ENCODE measurements at places on chromosomes 5 and 9.

GRCh38 chr5:127997201-127997704 lies 86.3 kb upstream of the SLC12A2 start:
- no peak for DNase-seq

DNA sequence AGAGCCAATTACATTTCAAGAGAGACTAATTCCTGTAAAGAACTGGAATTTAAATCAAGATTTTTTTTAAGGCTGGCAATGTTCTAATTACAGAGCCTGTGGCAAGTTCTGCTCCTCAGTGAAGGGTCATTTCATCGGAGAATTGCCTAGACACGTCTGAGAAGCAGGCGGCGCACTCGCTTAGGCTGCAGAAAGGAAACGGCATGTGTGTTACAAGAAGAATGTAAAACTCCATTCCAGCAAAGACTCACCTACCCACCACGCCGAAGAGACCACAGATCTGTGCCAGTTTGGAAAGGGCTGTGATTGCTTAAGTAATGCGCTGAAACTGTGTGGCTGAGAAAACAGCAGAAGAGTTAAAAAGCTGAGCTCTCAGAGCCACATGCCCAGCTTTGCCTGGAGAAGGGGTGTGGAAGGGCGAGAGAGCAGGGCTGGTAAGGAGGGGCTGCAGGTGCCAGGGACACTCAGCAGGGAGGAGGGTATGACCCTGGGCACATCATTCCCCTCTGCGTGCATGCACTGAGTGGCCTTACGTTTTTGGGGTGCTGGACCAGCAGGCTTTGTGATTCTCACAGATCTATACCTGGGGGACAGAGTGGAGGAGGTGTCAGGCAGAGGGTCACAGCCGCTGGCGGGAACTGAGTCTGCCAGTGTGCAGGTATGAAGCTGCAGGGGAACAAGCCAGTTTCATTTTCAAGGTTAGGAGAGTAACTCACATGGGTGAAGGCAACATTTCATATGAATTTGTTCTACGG lies 17.8 kb upstream of the SLC25A51 start:
- no peak for DNase-seq

DNA sequence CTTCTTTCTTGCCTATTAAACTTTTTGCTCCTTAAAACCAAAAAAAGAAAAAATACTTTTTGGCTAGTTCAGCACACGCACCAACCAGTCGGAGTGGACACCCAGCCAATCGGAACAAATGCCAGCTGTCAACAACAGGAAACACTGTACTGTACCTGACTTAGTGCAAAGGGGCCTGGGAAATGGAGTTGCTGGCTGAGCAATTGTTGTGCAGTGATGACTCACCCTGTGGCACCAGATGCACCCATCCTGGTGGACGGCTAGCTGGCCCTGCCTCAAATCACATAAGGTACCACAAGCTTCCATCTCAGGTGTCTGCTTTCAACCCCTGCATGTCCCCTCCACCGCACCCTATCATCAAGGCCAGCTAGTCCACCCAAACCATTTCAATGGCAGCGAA lies 20.9 kb downstream of the FOXE1 start:
- DNase-seq: no peak

- DNase-seq: no peak
These were observed 346.9 kb downstream of the RAB3C start for GRCh38 chr5:58929726-58930125.

DNA sequence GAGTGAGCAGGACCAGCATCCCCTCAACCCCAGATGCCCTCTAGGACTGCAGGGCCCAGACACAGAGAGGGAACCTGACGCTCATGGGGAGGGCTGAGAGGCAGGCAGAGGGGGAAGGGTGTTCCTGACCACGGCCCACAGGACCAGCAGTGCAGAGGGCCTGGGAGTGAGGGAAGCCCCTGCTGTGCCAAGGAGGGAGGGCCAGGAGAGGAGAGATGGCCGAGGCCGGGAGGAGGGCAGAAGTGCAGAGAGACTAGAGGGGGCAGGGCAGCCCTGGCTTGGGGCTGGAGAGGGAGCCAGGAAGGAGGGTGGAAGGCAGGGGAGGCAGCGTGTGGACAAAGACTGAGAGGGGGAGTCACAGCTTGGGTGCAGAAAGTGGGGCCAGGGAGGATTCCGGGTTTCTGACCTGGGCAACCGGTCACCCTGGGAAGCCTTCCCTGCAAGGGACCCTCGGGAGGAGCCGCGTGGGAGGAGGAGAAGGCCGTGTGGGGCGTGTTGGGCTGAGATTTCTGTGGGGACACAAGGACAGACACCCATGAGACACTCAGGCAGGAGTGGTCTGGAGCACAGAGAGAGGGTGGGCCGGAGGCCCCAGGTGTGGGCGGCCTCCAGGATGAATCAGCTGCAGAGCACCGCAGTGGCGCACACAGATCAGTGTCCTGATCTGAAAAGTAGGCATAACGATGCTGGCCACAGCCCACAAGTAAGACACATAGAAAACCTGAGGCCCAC lies 117.5 kb downstream of the ADAMTS2 start:
- DNase-seq: no peak

- no peak for DNase-seq
These were observed 140.1 kb downstream of the MTX3 start for GRCh38 chr5:79850941-79851340.

- no peak for DNase-seq
These were observed 21.3 kb upstream of the NCS1 start for GRCh38 chr9:130150779-130151382.

DNA sequence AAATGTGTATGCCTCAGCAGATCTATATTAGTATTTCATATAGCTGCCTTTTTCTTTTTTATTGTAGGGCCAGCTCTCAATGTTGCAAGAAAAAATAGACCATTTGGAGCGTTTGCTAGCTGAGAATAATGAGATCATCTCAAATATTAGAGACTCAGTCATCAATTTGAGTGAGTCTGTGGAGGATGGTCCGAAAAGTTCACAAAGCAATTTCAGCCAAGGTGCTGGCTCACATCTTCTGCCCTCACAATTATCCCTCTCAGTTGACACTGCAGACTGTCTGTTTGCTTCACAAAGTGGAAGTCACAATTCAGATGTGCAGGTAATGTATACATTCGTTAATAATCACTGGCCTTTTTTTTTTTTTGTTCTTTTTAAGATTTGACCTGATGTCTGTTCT lies 23.7 kb downstream of the MAN2A1 start:
- DNase-seq: no peak

DNA sequence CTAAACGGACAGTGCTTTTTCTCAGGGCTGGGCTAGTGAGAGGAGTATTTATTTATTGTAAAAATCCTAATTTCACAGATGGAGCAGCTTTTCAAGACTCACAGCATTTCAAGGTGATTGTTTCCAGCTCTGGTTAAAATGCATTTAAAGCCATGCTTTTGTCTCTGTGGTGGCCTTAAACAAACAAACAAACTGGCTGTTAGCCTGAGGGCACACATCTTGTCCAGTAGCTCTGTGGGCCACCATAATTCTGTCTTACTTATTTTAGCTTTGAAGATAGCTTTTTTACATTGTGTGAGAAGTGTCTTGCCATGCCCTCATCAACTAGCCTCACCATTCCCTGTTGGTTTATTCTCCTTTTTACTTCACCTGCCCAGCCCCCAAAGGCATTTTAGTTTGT lies 218.2 kb downstream of the PSAT1 start:
- no peak for DNase-seq

- DNase-seq: no peak
These were observed 19.9 kb upstream of the ANGPTL2 start for GRCh38 chr9:127142291-127142690.

- DNase-seq: no peak
These were observed 86.4 kb upstream of the CDH6 start for GRCh38 chr5:31107091-31107518.
